Upper lobe of right lung (tissue), 1 donor: ENCODE measurements at places on chromosomes 16 and 17. TPM values are rescaled to one million over a fixed set of nuclear protein-coding genes. Genes with fewer than 3 reads are reported as not detected.

DNA sequence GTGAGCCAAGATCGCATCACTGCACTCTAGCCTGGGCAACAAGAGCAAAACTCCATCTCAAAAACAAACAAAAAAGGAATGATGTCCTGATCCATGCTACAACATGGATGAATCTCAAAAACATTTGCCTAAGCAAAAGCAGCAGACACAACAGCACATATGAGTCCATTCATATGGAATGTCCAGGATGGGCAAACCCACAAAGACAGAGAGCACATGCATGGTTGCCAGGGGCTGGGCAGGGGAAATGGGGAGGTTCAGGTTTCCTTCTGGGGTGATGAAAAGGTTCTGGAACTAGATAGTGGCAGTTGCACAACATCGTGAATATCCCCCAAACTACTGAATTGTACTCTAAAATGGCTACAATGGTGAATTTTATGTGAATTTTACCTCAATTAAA lies 35.3 kb upstream of the RAI1 start:
- no peak overlapping the region for H3K27ac ChIP-seq
- DNase-seq = no peak
- no peak overlapping the region for H3K4me3 ChIP-seq
- H3K4me1 ChIP-seq = no peaks in the 10 kb centered on the region
- H3K36me3 ChIP-seq = no peaks in the 10 kb centered on the region

DNA sequence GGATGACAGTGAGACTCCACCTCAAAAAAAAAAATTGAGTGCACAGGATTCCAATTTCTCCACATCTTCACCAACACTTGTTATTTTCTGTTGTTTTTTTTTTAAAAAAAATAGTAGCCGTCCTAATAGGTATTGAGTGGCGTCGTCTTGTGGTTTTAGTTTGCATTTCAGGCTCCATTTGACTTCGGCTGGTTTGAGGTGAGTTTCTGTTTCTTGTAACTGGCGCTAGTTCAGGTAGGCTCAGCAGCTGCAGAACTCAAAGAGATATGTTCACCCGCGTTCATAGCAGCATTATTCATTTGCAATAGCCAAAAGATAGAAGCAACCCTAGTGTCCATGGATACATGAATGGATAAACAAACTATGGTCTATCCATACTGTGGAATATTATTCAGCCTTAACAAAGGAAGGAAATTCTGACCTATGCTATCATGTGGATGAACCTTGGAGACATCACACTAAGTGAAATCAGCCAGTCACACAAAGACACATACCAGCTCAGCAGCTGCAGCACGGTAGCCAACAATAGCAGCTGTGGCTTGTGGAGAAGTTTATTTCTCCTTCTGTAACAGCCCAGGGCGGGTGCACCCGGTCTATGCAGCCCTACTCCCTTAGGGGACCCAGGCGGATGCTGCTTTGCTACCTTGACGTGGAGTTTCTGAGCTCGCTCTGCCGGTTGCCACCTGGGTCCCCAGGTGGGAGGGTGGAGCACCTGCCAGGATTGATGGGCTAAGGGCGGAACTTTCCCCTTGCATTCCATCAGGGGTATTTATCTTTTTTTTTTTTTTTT lies 44.9 kb downstream of the TMEM235 start:
- H3K27ac ChIP-seq = no peak overlapping the region
- no peak overlapping the region for H3K4me3 ChIP-seq
- H3K4me1 ChIP-seq = peaks cover 11% of the 10 kb centered on the region
- no peak for DNase-seq
- no peaks in the 10 kb centered on the region for H3K36me3 ChIP-seq

KRT40 gene
- not detected for total RNA-seq

KRT27 gene
- 0.55 TPM for total RNA-seq

DNA sequence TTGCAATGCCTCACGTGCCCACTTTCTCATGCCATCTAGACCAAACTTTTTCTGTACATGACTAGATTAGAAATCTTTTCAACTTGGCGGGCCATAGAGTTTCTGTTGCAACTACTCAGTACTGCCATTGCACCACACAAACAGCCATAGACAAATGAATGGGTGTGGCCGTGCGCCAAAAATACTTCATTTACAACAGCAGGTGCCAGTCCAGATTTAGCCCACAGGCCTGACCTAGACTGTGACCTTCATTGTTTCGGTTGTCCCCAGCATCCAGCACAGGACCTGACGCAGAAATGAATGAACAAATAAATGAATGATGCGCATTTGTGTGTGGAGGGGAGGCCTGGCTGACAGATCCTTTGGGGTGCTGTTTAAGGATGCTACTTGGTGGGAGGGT lies 14.3 kb upstream of the PDK2 start:
- H3K36me3 ChIP-seq = peaks cover 80% of the 10 kb centered on the region
- no peaks in the 10 kb centered on the region for H3K4me1 ChIP-seq
- H3K27ac ChIP-seq = no peak overlapping the region
- no peaks in the 10 kb centered on the region for H3K27me3 ChIP-seq
- H3K4me3 ChIP-seq = no peak overlapping the region

DNA sequence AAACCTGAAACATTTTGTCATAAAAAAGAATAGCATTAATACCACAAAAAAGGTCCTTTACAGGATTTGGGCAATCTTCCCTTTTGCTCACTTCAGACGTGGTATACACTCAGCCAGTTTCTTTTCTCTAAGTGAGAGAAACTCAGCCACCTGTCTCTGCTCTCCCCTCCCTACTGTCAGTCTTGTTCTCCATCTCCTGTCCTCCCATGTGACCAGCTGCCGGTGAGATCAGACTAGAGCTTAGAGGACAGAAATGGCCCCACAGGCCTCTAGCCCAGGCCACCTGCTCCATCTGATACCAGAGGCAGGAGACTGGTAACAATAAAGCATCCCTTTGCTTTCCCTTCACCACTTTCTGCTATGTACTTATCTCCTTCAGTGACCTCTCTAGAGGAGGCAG lies 34.9 kb downstream of the CMC2 start:
- DNase-seq = no peak
- H3K27me3 ChIP-seq = no peaks in the 10 kb centered on the region
- H3K4me3 ChIP-seq = no peak overlapping the region
- no peaks in the 10 kb centered on the region for H3K4me1 ChIP-seq

ASB16 gene
- total RNA-seq = not detected

- peaks cover 39% of the 10 kb centered on the region for H3K27me3 ChIP-seq
- peaks cover 11% of the 10 kb centered on the region for H3K4me1 ChIP-seq
- DNase-seq = no peak
- no peak overlapping the region for H3K27ac ChIP-seq
- H3K4me3 ChIP-seq = no peak overlapping the region
- H3K36me3 ChIP-seq = no peaks in the 10 kb centered on the region
These were observed 1.5 kb downstream of the CASKIN1 start for GRCh38 chr16:2194852-2195321.

GRCh38 chr16:67847064-67847861 lies at the start of gene CENPT:
Gene CENPT (minus strand): TSS chr16:67847693. CDS start chr16:67833859, 13,834 bp downstream.
- H3K4me1 ChIP-seq = peaks cover 45% of the 10 kb centered on the region
- H3K36me3 ChIP-seq = no peaks in the 10 kb centered on the region
- H3K27me3 ChIP-seq = no peaks in the 10 kb centered on the region
- peak; percentile 90 for DNase-seq
- H3K27ac ChIP-seq = peak within 1 kb of the TSS; percentile 88

CA5A gene
- total RNA-seq = not detected

DNA sequence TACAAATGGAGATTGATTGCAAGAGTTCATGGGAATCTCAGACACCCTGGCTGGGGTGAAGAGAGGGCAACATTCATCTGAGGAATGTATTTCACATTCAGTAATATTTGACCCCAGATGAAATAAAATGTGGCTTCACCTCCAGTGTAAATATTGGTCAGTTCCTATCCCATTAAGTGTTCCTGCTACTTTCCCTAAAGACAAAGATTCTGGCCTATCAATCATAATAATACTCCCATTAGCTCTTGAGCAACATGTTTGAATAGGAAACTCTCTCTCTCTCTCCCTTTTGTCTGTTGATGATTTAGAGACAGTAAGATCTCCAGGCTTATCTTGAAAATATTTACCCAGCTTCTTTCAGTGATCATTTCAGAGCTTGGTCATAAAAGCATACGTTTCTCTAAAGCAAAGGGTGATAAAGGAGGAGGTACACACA lies 70.1 kb downstream of the KCNJ2 start:
- no peak overlapping the region for H3K4me3 ChIP-seq
- H3K27me3 ChIP-seq = no peaks in the 10 kb centered on the region
- H3K4me1 ChIP-seq = no peaks in the 10 kb centered on the region
